ENCODE measurements at places on chromosomes 2 and 18.

DNA sequence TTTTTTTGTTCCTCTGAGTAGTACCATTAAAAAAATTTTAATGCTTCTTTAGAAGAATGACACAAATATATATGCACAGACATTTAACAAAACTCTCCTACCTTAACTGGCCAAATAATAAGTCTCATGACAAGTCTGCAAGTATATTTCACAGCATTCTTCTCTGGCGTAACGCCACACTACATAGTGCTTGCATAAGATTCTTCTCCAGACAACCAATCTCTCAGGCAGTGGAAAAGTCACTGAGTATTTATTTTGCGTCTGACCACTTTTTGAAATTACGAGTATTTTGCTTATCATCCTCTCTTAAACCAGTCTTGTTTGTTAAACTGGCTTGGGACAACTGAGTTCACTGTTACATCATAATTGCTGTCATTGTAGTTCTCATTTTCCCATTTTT, 749.2 kb downstream of the ADCYAP1 start:
- DNase-seq = no peak

- no peak for DNase-seq
These were observed 182.6 kb upstream of the CHAC2 start for GRCh38 chr2:53584986-53585385.

DNA sequence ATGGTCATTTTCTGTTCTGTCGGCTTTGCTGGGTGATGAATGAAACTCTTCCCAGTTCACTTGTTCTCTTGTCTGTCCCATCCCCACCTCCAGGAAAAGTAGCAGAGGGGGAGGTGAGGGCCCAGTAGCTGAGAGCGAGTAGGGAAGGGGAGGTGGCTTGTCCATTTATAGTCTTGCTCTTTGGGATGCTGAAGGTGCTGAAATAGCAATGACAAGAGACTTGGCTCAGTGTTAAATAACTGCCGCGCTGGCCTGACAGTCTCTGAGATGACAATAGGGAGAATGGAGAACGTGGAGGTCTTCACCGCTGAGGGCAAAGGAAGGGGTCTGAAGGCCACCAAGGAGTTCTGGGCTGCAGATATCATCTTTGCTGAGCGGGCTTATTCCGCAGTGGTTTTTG, at the start of gene SMYD1:
Gene SMYD1, plus strand, starts transcription at position 228 of the 400 bp plus-strand sequence. Its CDS starts 40 bp downstream, at position 268.
- no peak for DNase-seq

DNA sequence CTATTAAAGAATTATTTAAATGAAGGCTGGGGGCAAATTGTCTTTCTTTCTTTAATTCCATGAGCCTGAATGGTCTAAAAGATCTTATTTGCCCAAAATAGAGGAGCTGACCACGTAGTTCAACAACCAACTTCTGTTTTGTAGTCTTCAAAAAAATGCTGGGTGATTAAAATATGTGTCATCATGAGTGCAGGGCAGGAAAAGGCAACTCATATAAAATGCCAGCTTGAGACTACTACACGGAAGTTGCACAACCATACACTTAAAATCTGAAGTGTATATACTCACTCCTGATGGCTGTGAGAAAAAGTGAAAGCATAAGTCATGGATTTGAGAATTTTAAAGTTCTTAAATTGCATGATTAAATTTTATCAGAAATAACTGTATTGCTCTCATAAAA, 210.9 kb downstream of the DYM start:
- DNase-seq = no peak

- no peak for DNase-seq
These were observed 25.9 kb downstream of the ITM2C start for GRCh38 chr2:230890646-230891045.

GRCh38 chr2:129721846-129722245, 257.6 kb upstream of the RAB6C start:
- no peak for DNase-seq

DNA sequence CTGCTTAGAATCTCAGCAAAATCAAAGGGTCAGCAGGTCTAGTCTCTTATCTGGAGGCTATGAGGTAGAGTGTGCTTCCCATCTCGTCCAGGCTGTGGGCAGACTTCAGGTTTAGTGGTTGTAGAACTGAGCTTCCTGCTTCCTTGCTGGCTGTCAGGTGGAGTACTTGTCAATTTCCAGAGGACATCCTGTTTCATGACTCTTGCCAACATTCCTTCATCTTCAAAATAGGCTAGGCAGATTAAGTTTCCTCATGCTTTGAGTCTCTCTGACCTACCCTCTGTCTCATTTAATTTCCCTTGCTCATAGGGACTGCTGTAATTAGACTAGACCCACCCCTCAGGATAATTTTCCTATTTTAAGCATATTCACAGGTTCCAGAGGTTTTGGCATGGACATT, 562.6 kb downstream of the SPAG16 start:
- DNase-seq = no peak

Data from HT-29 (cell line).